ENCODE measurements at places on chromosomes 2 and 18. TPM values are rescaled to one million over a fixed set of nuclear protein-coding genes. Genes with fewer than 3 reads are reported as not detected.

DNA sequence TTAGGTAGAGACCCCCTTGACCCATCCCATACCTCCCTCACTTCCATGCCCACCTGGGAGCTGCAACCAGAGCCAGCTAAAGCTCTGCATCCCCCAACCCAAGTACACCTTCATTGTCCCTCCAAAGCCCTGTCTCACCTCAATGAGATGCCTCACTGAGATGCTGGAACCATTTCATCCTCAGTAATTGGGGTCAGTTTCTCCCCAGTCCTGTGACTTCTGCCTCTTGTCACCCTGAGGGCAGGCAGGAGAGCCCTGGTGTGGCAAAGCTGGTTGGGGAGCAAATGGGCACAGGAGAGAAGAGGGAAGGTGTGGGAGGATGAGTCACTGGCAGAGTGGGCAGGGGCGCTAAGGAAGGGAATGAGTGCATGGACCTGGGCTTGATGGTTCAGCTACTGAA is 27.9 kb upstream of the NT5DC4 start:
- no peak for DNase-seq

The ALK gene
- not detected for polyA plus RNA-seq

The DSEL gene
- 19.9 TPM for polyA plus RNA-seq

DNA sequence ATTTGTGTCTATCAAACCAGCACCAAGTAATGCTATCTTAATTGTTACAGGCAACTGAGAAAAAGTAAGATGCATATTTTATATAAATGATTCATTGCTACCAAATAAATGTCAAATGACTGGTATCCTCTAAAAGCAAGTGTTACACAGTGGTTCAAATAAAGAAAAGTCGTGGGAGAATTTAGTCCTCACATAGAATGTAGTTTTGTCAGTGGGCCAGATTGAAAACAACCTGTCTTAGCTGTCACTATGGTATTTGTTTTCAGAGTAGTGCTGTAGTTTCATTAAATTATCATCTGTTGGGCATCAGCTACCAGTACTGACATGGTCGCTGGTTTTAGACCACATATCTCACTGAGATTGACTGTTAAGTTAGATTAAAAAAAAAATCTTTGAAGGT is 10.2 kb upstream of the EIF2AK3 start:
- no peak for DNase-seq

DNA sequence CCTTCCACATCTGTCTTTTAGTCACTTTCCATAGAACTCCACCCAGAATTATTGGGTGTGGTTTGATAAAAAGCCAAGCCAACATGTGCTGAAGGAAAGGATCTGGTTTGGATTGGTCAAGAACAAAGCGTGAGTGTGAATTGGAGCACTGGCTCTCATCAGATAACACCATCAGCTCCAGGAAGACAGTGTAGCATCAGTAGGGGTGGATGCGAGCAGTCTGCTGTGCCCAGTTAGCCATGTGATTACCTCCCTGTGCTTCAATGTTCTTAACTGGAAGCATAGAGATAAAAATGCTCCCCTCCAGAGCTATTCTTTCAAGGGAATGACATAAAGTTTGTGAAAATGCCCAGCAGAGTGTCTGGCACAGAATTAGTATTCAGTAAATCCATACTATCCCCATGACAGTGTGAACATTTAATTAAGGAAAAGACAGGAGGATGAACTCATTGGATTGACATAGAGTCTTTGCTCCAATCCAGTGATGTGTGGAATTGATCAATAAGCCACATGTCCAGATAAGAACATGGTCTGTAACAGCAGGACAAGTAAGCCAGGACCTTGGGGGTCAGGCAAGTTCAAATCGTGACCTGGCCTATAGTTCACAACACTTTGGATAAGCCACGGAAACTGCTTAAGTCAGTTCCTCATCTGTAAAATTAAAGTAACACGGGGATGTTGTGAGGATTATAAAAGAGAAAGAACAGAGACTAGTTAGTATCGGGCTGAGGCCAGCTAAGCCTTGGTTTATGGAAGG is 68.0 kb downstream of the FAM124B start:
- DNase-seq, result no peak

DNA sequence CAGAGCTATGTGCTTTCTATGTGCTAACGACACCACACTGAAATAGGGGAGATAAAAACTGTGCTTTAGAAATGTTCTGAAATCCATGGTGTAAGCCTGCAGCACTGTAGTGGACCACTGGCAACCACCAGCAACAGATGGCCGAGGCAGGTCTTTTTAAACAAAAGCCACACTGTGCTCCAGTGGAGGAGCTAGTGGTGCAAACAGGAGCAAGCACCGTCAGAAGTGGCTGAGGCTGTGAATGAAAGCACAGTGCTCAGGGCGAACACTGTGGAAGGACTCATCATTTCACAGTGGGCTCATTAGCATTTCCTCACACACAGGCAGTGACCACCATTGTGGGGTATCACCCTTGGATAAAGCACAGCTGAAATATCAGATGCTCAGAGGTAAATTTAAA is 22.9 kb upstream of the MTX2 start:
- no peak for DNase-seq

The IL37 gene
- polyA plus RNA-seq, result not detected

The REG3A gene
- polyA plus RNA-seq, result not detected

The PDE1A gene
- 1.0 TPM for polyA plus RNA-seq

DNA sequence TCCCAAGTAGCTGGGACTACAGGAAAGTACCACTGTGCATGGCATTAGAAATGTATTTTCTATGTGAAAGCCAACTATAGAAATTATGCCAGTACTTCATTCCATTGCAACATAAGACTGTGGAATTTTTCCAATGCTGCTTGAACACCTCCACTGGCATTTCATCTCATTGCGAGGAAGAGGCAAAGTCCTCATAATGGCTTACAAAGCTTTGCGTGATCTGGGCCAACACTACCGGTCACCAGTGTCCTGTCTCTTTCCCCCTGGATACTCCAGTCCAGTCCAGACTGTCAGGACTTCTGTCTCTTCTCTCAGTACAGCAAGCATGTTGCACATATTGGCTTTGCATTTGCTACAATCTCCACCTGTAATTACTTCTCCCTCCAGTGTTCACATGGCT is 223.5 kb downstream of the GPD2 start:
- no peak for DNase-seq

The C2orf66 gene
- 0.23 TPM for polyA plus RNA-seq

- DNase-seq, result no peak
Observed at GRCh38 chr18:75208836-75209128, 157 bp downstream of the PTGR3 start.

The MTERF4 gene
- polyA plus RNA-seq, result 32.0 TPM

- DNase-seq, result peak; percentile 27
Observed at GRCh38 chr2:143397884-143398614, 268.8 kb downstream of the ARHGAP15 start.

The XDH gene
- 0.69 TPM for polyA plus RNA-seq

- DNase-seq, result no peak
Observed at GRCh38 chr2:129754831-129755230, 224.6 kb upstream of the RAB6C start.

- no peak for DNase-seq
Observed at GRCh38 chr2:28162564-28162963, 230.1 kb upstream of the FOSL2 start.

GRCh38 chr2:16832910-16833309 is 167.3 kb upstream of the CYRIA start:
- no peak for DNase-seq

The DTNA gene
- 5.5 TPM for polyA plus RNA-seq

DNA sequence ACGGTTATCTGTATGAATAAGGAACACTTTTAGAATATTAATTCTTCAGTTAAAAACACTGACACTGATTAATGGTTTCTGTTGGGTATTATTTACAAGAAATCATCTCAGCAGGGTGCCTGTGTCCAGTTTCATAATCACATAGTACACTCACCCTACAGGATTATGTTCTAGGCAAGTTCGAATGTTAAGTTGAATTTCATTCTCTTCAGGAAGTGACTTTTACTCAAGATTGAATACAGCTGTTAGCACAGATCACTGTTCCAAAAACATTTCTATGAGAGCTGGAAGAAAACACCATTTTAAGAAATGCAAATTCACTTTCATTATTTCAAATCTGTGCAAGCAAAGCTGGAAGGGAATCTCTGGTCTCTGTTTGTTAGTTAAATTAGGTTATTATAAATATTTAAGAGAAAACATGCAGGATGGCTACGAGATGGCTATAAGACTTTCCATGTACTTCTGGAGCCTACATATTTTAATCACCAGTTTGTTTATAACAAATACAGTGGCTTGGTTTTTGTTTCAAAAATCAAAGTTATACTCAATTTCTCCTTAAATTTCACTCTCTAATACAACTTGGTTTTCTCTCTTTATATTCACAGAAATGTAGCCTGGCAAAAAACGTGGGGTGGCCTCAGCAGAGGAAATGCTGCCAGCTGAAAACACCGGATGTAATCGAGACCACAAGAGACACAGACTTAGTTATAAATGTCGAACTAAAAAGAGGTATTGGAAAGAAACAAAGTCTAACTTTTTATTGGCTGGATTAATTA is 65.8 kb downstream of the RBMS1 start:
- no peak for DNase-seq

DNA sequence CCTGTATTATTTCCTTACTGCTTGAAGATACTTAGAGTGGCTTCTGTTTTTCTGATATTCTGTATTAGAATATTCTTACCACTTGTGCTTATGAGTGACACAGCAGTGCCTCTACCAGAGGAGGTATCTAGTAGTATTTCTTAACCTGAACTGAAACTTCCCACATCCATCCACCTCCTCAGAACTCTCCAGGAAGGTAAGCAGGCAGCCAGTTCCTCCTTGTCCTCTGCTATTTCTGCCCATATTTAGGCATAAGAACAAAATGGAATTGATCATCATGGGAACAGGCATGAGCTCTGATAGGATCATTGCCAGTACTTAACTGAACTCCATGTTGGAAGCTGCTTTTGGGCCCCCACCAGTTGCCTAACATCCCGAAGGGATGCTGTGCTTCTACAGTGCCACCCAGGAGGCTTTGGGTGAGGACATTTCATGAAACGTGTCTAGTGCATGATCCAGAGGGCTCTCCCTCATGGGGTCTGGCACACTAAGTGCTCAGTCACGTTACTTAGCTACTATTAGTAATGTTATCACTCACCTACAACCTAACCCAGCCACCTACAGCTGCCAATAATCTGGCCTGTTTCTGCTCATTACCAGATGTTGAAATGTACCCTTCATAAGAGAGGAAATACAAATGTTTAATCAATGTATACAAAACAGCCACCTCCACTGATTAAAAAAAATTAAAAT is 520.7 kb downstream of the EIPR1 start:
- no peak for DNase-seq

The COX7A2L gene
- polyA plus RNA-seq, result 153 TPM

The AGAP1 gene
- polyA plus RNA-seq, result 14.9 TPM

DNA sequence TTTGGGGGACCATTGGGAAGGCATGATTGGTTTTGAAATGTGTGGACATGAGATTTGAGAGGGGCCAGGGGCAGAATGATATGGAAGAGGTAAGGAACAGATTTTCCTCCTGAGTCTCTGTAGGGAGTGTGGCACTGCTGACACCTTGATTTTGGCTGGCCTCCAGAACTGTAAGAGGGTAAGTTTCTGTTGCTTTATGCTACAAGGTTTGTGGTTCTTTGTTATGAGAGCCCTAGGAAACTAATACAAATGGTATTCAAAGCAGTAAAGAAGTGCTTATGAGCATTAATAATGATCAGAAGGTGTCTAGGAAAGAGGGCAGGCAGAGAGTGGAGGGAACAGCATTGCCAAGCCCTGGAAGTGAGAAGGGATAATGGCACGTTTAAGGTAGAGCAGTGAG is 574.3 kb upstream of the NXPH2 start:
- no peak for DNase-seq

- no peak for DNase-seq
Observed at GRCh38 chr2:105308382-105309146, 21.0 kb downstream of the TGFBRAP1 start.

The VSNL1 gene
- not detected for polyA plus RNA-seq

GRCh38 chr2:64414736-64415435 is 39.1 kb upstream of the LGALSL start:
- DNase-seq, result no peak

The SERPINB13 gene
- not detected for polyA plus RNA-seq

The MARS2 gene
- polyA plus RNA-seq, result 2.3 TPM

- DNase-seq, result no peak
Observed at GRCh38 chr2:136894007-136894634, 128.8 kb downstream of the THSD7B start.

DNA sequence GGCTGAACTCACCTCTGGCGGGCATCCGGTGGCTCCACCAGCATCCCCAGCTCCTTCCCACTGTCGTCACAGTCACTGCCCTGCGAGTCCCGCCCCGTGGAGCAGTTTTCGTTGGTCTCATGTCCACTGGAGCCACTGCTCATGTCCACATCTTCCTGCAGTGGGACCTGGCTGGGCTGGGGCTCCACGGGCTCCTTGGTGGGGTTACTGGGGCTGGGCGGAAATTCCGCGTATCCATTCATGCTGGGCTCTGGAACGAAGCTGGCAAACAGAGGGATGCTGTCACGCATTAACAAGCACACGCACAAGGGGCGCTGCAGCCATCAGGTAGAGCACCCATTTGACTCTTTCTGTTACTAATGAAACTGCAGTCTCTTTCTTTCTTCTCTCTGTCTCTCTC is 10.7 kb downstream of the PER2 start:
- no peak for DNase-seq

The PRSS56 gene
- not detected for polyA plus RNA-seq

DNA sequence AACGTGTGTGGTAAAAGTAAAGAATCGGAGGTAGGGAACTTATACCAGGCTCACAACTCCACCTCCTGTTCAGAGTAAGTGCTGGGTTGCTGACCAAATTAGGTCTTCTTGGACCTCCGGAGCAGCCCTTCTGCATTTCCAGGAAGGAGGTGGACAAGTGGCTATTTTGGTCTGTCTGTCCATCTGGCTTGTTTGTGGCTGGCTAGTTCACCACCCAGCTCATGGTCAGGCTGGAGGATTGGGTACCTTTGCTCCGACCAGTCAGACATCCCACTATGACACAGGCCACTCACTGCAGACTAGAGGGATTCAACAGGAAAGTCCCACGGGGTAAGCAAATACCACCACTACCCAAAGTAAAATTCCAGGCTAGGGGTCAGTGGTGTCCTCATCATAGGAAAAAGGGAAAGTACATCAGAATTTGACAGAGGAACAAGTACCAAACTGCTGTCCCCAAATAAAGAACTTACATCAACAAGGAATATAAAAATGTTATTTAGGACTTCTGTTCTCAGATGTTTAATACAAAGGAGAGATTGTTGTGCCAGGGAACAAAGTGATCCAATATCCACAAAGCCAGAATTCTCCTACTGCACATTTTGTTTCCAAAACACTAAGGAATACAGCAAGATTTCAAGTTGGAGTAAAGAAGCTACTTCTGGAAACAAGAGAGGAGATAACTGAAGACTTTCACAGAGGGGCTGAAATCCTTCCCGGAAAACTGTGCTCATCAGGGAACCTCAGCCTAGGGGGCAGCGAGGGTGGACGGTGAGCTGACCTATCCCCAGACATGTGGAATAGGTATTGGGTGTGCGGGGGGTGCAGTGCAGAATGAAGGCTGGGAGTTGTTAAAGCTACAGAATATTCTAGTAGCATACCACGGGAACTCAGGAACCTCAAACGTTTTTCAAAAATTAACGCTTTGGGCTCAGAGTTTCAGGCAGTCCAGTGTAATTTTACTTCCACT is 56.9 kb downstream of the BCL2 start:
- DNase-seq, result no peak

GRCh38 chr2:63737081-63737751 is 104.5 kb upstream of the UGP2 start:
- no peak for DNase-seq
